NCI-H1694 treated with DMSO at 0.1 percent for 48 hours (cell line): ENCODE measurements at places on chromosomes 2 and 18.
A peak's percentile ranks its signal among the peaks of the same experiment; 100 is the strongest.

- DNase-seq, result no peak
These were observed 7.1 kb upstream of the KCMF1 start for GRCh38 chr2:84963692-84964405.

- DNase-seq, result no peak
These were observed 265.6 kb upstream of the NRXN1 start for GRCh38 chr2:51297488-51297887.

DNA sequence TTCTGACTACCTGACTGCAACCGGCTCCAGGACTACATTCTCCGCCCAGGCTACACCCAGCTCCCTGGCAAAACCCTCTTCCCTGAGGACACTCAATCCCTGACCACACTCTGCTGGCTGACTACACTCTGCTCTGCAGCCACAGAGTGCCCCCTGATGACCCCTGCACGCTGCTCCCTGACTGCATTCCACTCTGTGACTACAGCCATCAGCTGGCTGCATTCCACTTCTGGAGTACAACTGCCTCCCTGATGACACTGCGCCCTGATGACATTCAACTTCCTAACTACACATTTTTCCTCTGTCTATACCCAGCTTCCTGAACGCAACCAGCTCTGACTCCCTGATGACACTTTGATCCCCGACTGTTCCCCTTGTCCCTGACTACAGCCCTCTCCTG is 71.3 kb upstream of the NRXN1 start:
- no peak for DNase-seq

DNA sequence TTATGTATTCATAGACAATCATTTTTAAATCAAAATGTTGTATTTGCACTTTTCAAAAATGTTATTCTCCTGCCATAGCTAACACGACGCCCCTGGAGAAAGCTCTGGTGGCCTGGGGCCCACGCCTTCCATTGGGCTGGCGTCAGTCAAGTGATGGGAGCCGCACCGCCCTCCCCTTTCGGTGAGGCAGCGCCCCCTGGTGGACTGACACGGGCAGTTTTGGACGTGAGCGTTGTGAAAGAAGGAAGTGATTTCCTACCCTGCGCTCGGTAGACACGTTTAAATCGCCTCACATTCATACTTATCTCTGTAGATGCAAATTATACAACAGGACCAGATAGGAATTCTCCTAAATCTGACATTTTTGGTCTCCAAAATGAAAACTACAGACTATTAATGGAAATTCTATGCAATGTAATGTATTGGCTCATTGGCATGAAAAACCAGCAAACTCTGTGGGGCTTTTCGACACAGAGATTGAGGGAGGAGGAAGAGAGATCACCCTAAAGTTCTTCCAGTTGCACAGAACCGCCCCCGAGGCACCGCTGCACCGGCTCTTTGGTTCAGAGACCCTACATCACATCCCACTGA is 326.2 kb upstream of the SOX11 start:
- peak; percentile 54 for DNase-seq

- DNase-seq, result no peak
These were observed 9.8 kb upstream of the ERBB4 start for GRCh38 chr2:212548455-212548819.
